ENCODE measurements at places on chromosomes 4 and X.
A peak's percentile ranks its signal among the peaks of the same experiment; 100 is the strongest.

- no peak for DNase-seq
Observed at GRCh38 chr4:56261027-56261426, 126.3 kb downstream of the AASDH start.

GRCh38 chr4:4182835-4183568 is 43.7 kb downstream of the OTOP1 start:
- no peak for DNase-seq

DNA sequence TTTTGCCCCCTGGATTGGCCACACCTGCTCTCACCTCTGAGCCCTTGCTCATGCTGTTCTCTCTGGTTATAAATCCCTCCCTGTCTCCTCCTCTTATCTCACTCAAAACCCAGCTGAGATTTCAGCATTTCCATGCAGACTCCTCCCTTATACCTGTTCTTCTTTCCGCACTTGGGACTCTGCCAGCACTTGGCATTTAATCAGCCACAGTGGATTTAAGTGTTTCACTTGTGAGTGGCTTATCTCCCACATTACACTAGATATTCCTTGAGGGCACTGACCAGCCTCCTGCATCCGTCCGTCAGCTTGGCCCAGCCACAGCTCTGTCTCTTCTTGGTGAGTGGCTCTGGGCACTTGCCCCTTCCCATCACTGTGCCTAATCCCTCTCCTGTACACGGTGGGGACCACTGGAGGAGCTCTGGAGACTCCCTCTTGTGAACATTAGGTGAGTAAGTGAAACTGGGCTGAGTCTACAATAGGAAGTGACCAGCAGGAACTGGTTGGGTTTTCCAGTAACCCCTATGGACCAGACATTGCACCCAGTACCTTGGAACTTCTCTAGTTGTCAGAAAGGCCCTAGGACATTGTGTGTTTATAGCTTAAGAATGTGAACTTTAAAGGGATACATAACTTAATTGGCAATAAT is 19.9 kb downstream of the FGFBP1 start:
- DNase-seq = no peak

- DNase-seq = peak; percentile 56
Observed at GRCh38 chr4:47836641-47837093, 1.2 kb downstream of the CORIN start.

GRCh38 chr4:156118507-156119220 is 165.0 kb upstream of the CTSO start:
- no peak for DNase-seq
